ENCODE measurements at places on chromosomes 3 and 15.

DNA sequence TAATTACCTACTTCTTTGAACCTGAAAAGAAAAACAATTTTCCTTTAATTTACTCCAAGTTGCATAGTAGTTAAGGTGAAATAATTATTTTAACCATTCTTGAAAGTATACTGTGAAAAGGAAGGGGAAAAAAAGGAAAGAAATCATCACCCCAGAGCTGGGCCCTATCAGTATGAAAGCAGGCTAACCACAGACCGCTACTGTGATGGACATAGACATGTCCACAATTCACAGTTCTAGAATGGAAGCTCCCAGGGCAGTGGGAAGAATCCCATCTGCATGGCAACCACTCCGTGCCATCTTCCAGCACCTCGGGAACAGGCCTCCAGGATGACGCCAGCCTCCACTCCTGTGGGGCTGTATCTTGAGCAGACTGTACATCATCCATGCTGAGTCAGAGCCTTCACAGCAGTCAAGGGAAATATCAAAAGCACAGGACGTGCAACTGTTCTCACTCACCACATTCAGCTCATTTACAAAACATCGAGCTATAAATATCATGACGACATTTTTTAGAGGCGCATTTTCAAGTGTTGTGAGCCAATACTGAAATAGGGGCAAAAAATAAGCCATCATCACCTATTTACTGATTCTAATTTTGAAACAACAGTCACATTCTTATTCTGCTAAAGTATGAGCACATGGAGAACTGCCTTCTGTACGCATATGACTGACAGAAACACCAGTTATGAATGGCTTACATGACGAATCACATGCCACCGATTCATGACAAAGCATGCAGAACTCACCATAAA, 119.7 kb downstream of the SNRK start:
- DNase-seq = no peak

GRCh38 chr15:69433831-69434230, 18.8 kb upstream of the RPLP1 start:
- no peak for DNase-seq

DNA sequence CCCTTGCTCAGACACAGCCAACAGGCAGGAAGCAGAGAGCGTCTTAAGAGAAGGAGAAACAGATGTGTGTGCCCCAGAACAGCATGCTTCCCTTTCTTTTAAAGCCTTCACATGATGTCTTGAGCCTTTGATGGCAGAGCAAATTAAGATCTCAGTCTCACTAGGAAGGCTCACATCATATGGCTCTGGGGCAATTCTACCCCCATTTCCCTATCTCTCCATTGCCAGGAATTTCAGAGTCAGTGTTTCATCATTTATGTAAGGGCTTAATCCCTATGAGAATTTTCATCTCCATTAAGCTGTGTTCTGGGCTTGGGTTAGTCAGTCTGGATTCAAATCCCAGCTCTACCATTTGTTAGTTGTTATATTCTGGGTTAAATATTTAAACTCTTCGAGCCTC, 41.4 kb upstream of the GLCE start:
- DNase-seq = no peak

- no peak for DNase-seq
These were observed 68.2 kb downstream of the AAGAB start for GRCh38 chr15:67186226-67186649.

DNA sequence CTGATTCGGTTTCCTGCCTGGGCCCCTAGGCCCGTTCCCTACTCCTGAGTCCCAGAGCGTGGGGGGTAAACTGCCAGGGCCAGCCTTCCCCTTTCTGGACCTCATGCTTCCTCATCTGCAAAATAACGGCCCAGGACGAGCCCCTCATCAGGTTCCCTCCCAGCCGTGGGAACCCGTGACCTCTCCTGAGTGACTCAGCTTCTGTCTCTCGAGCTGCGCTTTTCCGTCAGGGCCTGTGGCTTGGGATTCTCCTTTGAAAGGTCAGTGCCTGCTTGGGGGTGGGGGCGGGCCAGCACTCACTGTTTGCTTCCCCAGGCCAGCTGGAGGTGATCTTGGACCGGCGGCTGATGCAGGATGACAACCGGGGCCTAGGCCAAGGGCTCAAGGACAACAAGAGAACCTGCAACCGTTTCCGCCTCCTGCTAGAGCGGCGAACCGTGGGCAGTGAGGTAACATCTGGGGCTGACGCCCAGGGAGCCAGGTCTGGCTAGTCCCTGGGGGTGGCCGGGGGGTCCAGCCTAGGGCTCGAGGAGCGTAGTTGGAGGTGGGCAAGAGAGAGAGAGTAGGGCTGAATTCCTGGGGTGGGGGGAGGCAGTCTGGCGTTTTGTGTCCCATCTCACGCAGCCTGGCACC, 12.8 kb downstream of the MAN2A2 start:
- DNase-seq = no peak

DNA sequence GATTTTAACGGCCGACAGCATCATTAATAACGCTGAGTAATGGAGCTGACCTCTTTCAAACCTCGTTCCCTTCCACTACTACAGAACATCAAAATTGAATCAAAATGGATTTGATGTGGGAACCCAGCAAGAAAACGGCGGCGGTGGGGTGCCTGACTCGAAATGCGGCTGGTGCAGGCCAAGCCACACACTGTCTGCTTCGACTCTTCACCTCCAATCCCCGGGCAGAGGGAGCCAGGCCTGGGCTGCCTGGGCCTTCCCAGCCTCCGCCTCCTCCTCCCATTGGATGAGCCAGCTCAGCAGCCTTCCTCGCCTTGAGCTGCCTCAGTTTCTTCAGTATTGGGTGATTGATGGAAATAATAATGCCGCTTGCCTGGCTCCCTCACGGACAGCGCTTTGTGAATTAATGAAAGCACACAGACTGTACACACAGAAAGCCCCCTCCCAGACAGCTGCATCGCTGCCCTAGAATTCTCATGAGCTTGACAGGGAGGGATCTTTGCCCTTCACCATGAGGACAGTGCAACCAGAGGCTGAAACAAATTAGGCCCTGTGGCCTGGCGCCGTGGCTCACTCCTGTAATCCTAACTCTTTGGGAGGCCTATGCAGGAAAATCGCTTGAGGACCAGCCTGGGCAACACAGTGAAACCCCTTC, 11.4 kb upstream of the MEGF11 start:
- no peak for DNase-seq

DNA sequence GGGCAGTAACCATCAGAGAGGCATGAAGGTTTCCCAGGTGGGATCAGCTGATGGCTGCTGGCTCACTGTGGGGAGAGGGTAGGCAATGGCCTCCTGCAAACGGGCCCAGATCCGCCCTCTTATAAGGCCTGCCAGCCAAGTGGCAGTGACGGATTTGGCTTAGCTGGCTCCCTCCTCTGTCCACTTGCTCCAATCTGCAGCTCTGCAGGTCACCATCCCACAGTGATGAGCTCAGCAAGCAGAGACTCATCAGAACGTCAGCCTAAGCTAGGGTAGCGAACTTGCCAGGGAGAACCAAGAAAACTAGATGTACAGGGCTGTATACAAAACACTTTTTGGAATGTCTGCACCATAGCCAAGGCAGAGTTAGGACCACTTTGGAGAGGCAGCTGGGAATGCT, 62.8 kb upstream of the DCLK3 start:
- DNase-seq = no peak

DNA sequence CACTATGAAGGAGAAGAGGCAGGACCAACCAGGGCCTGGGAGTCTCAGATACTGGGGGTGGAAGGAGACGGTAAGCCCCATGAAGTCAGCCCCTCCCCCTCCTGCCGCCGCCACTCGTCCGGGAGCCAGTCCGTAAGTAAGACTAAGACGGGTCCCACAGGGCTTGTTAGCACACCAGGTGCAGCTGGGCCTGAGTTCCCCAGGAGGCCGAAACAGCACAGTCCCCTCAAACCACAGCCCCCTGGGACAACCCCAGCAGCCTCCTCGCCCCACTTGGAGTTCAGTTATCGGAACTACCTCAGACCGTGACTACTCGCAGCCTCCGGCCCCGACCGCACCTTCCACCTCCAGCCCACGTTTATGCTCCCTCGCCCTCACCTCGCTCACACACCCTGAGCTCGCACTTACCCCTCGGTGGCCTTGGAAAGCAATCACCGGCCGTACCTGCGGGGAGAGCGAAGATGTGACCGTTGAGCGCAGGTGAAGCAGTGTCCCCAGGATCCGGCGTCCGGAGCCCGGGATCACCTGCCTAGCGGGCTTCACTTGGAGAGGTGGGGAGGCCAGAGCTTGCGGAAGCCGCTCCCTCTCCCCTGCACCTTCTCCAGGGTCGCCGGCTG, 557 bp downstream of the ELL3 start:
- DNase-seq = no peak

- no peak for DNase-seq
These were observed 348.5 kb downstream of the ERC2 start for GRCh38 chr3:56119575-56120349.

- DNase-seq = no peak
These were observed 79.6 kb downstream of the NFKBIZ start for GRCh38 chr3:101928890-101929289.

- DNase-seq = no peak
These were observed at the start of gene CRABP1 for GRCh38 chr15:78340231-78341056. Gene CRABP1 (plus strand): TSS chr15:78340353. CDS start chr15:78340429, 76 bp downstream.

GRCh38 chr3:130644628-130645253, 101.9 kb downstream of the PIK3R4 start:
- DNase-seq = no peak
